ENCODE measurements at places on chromosomes 13 and 19.

DNA sequence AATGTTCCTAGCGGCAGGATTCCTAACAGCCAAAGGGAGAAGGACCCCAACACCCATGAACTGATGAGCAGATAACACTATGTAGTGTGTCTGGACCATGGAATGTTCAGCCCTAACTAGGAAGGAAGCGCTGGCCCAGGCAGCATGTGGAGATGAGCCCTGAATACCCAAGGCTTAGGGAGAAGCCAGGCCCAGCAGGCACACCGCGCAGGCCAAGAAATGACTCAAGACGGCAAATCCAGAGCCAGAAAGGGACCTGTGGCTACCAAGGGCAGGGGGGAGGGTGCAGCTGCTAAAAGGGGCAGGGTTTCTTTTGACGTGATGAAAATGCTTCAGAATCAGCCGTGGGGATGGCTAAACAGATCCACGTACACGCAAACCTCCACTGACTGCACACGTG lies 20.7 kb upstream of the TINCR start:
- no peak for DNase-seq

GRCh38 chr19:46351241-46352041 lies 4.6 kb downstream of the PPP5C start:
- no peak for DNase-seq

DNA sequence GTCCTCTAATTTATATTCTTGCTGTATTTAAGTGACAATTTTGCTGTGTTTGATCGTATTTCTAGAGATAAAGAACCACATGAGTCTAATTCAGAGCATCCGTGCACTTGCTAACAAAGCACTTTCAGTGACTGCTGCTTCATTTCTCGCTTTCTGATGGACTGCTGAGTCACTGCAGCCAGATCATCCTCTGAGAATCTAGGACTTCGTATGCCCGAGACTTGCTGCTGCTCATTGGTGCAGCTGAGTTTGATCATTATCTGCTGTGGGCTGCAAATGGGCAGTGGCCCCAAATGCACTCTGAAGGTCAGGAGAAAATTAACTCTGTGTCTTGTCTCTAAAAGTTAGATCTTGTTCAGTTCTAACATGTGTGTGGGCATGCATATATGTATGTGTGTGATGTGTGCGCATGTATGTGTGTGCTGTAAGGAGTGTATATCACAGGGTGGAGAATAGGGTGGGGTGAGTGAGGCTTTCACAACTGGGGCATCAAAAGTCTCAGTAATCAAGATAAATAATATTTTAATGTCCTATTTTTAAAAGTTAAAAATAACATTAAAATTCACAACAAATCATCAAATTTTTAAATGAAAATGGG lies 342.6 kb downstream of the MTUS2 start:
- no peak for DNase-seq

- DNase-seq = no peak
Observed at GRCh38 chr13:27625839-27626238, 4.1 kb downstream of the POLR1D start.

DNA sequence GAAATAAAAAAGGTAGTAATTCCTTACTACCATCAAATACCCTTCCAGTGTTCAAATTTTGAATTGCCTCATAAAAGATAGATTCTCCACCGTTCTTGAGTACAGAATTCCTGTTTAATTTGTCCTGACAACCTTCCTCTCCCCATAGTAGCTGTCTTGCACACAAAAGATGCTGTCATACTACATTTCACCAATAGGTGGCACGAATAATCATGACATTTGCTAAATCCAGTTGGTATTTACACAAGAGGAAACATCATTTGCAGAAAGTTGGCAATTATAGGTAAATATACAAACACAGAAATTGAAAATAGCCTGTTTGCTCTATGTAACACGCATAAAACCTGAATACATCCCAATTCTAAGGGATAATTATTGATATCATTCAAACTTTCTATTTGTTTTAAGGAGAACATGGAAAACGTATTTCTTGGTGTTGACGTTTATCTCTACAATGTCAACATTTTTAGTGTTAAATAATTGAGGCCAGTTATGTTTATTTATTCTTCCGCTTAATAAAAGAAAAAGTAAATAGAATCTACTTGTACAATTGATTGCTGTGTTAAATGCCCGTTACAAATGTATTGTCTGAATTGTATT lies 58.3 kb upstream of the CLDN10 start:
- DNase-seq = no peak

GRCh38 chr13:21115231-21115630 lies 53.8 kb upstream of the LATS2 start:
- DNase-seq = no peak

DNA sequence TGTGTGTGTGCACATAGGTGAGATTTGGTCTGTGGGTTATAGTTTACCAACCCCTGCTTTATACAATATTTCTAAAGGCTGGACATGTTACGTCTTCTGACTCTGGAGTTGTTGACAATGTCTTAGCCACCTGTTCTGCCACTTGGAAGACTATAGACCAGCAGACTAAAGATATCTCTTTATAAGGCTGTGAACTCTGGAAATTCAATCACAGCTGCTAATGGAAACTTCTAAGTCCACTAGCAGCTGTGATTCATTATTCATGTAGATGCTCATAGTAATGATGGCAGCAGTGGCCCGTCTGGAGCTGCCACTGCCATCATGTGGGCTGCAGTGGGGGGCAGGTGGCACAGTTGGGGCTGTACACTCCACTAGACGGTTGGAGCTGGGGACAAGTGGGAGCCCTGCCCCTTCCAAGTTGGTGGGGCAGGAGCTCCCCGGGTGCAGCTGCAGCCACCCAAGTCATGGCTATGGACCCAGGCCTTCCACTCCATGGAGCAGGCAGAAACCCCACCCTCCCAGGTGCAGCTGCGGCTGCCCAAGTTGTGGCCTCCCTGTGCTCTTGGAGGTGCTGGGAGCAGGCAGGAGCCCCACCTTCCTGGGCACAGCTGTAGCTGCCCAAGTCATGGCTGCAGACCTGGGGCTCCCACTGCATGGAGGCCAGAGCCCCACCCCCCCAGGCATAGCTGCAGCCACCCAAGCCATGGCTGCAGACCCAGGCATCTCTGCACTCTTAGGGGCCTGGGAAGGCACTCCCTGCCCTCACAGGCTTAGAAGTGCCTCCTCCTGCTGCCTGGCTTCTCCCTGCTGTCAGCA lies 8.8 kb downstream of the IGFL4 start:
- DNase-seq = no peak
